ENCODE measurements at places on chromosomes 6 and 20.

DNA sequence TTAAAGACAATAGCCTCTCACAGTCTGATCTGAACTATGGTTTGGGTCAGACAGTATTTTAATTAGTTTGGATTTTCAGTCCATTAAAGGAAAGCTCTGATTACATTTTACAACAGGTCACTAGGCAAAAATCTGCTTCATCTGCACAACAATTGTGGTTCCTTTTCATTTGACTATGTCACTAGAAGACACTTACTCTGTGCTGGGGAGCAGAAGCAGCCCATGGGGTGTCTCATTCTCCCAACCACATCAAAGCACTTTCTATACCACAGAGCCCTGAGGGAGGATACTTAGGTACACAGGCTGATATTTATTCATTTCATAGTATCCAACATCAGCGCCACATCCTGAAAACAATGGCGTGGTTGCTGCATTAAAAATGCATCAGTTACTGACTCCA, 36.6 kb upstream of the HDAC2 start:
- no peak overlapping the region for H3K27ac ChIP-seq
- peaks cover 5% of the 10 kb centered on the region for H3K27me3 ChIP-seq
- DNase-seq, result no peak
- H3K36me3 ChIP-seq, result no peaks in the 10 kb centered on the region
- H3K4me1 ChIP-seq, result no peaks in the 10 kb centered on the region

- H3K4me1 ChIP-seq, result peaks cover 21% of the 10 kb centered on the region
- no peaks in the 10 kb centered on the region for H3K27me3 ChIP-seq
- no peak overlapping the region for H3K27ac ChIP-seq
- no peak overlapping the region for H3K4me3 ChIP-seq
- H3K36me3 ChIP-seq, result no peaks in the 10 kb centered on the region
Observed at GRCh38 chr6:120278689-120279396, 929.3 kb upstream of the MAN1A1 start.

DNA sequence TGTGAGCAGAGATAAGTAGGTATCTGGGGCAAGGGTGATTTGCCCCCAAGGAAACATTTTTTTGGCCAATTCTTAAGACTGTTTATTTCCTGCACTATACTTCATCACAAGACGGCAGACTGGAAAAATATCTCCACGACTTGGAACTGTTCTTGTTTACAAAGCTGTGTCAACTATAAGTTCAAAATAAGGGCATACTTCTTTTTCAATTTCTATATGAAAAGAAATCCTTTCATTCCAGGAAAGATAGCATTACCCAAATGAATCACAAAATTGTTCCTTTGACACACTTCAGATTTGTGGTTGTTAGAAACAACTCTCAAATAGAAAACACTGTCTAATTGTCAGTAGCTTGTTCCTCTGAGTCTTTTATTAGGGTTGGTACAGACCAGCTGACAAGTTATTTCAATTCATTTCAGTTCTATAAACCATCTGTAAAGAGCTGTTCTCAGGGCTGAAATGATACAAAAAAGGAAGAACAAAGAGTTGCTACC, 212.9 kb upstream of the PRDM1 start:
- no peaks in the 10 kb centered on the region for H3K36me3 ChIP-seq
- peaks cover 38% of the 10 kb centered on the region for H3K4me1 ChIP-seq
- no peaks in the 10 kb centered on the region for H3K27me3 ChIP-seq
- H3K27ac ChIP-seq, result peak overlapping the region; percentile 65

DNA sequence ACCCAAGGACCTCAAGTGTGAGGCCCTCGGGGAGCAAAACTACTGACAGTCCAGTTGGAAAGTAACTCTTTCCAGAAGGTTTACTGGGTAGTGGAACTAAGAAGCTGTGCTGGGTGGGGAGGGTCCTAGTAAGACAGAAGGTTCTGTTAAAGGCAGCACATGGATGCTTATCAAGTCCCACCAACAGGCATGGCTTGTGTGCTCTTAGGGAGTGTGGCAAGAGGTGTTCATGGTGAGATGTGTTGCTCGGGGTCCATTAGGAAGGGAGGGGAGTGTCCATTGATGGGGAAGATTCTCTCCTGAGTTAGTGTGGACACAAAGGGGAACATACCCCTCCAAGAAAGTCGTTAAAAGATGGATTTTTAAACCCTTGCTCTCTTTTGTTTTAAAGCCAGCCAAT, 120.6 kb downstream of the LY86 start:
- no peaks in the 10 kb centered on the region for H3K36me3 ChIP-seq
- H3K4me3 ChIP-seq, result no peak overlapping the region
- peaks cover 22% of the 10 kb centered on the region for H3K27me3 ChIP-seq
- DNase-seq, result no peak
- no peak overlapping the region for H3K27ac ChIP-seq
- H3K4me1 ChIP-seq, result peaks cover 25% of the 10 kb centered on the region

GRCh38 chr20:51166489-51166888, 143.6 kb upstream of the KCNG1 start:
- DNase-seq, result no peak
- H3K4me3 ChIP-seq, result no peak overlapping the region
- no peaks in the 10 kb centered on the region for H3K36me3 ChIP-seq

DNA sequence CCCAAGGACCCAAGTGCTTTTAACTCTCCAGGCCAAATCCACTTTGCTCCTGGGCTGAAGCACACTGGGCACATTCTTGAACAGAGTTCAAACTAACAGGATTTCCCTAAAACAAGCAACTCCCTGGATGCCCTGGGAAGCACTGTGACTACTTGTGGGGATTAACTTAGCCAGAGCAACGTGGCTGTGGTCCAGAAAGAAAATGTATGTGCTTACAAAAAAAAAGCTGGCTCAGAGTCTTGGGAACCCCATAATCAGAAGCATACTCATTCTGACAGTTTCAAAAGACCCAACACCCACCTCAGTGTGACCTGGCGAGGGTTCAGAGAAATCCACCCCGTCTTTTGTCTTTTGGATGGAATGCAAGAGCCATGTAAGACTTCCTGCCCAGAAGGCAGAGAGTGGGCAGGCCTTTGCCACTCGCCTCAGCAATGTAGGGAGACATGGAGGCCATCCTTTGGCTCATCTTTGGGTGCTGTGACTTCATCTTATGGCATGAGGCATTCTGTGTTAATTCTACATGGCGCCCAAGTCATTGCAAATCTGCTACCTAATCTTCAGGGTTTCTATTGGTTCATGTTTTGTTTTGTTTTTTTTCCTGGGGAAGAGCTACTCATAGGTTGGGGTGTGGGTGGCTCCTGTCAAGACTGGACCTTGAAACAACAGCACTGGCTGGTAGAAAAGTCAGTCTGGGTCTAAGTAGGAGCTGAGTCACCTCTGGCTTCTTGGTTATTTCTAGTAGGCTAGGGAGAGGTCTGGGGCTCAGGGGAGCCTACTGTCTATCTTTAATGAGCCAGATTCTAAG, 248.6 kb upstream of the SUPT3H start:
- peaks cover 8% of the 10 kb centered on the region for H3K27me3 ChIP-seq
- H3K4me3 ChIP-seq, result no peak overlapping the region
- DNase-seq, result no peak
- H3K4me1 ChIP-seq, result no peaks in the 10 kb centered on the region
- peak overlapping the region; percentile 57 for H3K27ac ChIP-seq

Measured in stimulated activated naive B cell treated with anti-CD40 and anti-IgM and Interleukin-4, amounts not matched to agents 10 μg/mL and 1 μg/mL and 100 μg/mL, for 72 hours (primary cell).